ENCODE measurements at places on chromosomes 4 and X. TPM values are rescaled to one million over a fixed set of nuclear protein-coding genes. Genes with fewer than 3 reads are reported as not detected.

The DUX4 gene
- not detected for total RNA-seq

The MTM1 gene
- 5.5 TPM for total RNA-seq

The CLIC2 gene
- 3.8 TPM for total RNA-seq

The CLDN2 gene
- total RNA-seq, result 0.09 TPM

The LARP1B gene
- 35.5 TPM for total RNA-seq

The SMIM31 gene
- not detected for total RNA-seq

The OCRL gene
- 7.7 TPM for total RNA-seq

The BMP2K gene
- total RNA-seq, result 22.4 TPM

The LRP2BP gene
- 4.1 TPM for total RNA-seq

The CT45A3 gene
- total RNA-seq, result not detected

The GAB1 gene
- total RNA-seq, result 31.7 TPM

The CCSER1 gene
- 0.75 TPM for total RNA-seq

The SULT1B1 gene
- 0.53 TPM for total RNA-seq

The SSX7 gene
- total RNA-seq, result not detected

The ATOH1 gene
- total RNA-seq, result not detected

The CHM gene
- 14.6 TPM for total RNA-seq

The TKTL1 gene
- 0.27 TPM for total RNA-seq

The PPP4R3C gene
- not detected for total RNA-seq

The KLHL4 gene
- total RNA-seq, result 9.0 TPM

The FAM241A gene
- total RNA-seq, result 1.9 TPM

The PRAF2 gene
- 4.2 TPM for total RNA-seq

The SCD5 gene
- 10.2 TPM for total RNA-seq

The DUSP21 gene
- not detected for total RNA-seq

The SUPT20HL2 gene
- total RNA-seq, result 0.09 TPM

The GRK4 gene
- total RNA-seq, result 8.4 TPM

The FRMD7 gene
- 1.3 TPM for total RNA-seq

The GAGE13 gene
- not detected for total RNA-seq

The PLCXD1 gene
- 12.8 TPM for total RNA-seq

The ZCCHC13 gene
- total RNA-seq, result not detected

The NR3C2 gene
- 10.6 TPM for total RNA-seq

The ERCC6L gene
- total RNA-seq, result 1.5 TPM

The SLC10A6 gene
- total RNA-seq, result 0.18 TPM

The PDE5A gene
- 26.1 TPM for total RNA-seq

The S100P gene
- total RNA-seq, result 2.1 TPM

The FGFBP2 gene
- total RNA-seq, result 0.93 TPM

The AIMP1 gene
- total RNA-seq, result 37.3 TPM

The CSAG3 gene
- not detected for total RNA-seq

The RNF150 gene
- 37.6 TPM for total RNA-seq

The HSFX4 gene
- total RNA-seq, result 0.53 TPM

The ESX1 gene
- not detected for total RNA-seq

The CORIN gene
- total RNA-seq, result 1.0 TPM

The PPP1R2C gene
- total RNA-seq, result not detected

The SASH3 gene
- total RNA-seq, result 2.4 TPM

The LAMP2 gene
- 101 TPM for total RNA-seq

The CABS1 gene
- not detected for total RNA-seq

The ZCCHC18 gene
- total RNA-seq, result 2.3 TPM

The SOWAHB gene
- total RNA-seq, result 0.13 TPM

The GPR119 gene
- not detected for total RNA-seq

The TCEAL6 gene
- total RNA-seq, result not detected
